Naive thymus-derived CD8-positive, alpha-beta T cell (primary cell): ENCODE measurements at places on chromosomes 5 and 9. TPM values are rescaled to one million over a fixed set of nuclear protein-coding genes. Genes with fewer than 3 reads are reported as not detected.

DNA sequence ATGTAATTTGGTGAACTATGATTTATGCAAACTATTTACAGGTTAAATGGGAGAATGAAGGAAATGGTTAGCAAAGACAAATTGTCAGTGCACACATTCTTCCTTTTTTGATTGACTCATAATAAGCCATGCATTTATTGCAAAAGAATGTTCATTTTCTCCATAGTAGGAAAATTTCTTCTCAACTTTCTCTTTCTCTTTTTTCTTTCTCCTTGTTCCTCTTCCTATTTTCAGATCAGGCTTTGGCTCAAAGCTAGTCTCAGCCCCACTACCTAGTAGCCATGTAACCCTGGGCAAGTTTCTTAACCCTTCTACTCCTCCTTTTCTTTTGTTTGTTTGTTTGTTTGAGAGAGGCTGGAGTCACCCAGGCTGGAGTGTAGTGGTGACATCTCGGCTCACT is 156.6 kb downstream of the PIK3R1 start:
- no peak for DNase-seq

DNA sequence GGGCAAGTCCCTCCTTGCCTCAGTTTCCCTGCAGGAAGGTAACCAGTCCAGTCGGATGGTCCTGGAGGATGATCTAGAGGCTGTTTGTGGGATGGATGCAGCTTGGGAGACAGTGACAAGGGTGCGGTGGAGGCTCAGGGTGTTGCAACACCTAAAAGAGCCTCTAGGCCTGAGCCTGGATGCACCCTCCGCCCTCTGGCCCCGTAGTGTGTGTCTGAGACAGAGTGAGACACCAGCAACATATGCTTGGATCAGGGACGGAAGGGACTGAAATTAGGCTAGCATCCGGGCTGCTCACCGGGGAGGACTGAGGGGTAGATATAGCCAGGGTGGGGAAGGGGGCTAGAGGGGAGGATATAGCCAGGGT is 1.1 kb downstream of the CRAT start:
- DNase-seq = no peak

DNA sequence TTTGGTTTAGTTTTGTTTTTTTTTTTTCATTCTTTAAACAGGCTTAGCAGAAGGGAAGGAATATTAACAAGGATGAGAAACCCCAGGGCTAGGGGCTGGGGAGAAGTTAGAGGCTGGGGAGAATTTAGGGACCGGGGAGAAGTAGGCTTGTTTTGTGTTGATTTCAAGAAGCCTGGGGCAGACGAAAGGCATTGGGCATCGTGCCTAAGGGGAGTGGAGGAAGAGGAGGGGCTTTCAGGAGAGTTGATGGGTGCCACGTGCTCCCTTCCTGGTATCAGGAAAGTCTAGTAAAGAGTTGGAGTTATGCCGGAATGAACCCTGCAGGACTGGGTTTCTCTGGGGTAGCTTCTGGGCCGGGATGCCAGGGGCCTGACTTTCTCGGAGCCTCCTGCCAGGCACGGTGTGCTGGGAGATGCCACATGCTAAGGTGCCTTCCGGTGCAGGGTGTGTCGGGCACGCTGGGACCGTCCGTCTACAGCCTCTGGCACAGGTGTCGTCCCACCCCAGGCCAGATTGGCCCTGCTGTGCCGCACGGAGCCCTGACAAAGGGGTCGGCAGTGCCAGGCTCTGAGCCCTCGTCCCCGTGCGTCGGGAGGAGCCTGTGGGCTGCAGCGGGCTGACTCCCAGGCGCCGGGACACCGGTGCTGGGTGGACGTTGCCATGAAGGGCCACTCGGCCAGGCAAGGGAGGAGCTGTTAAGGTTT is 159.9 kb downstream of the OLFM1 start:
- no peak for DNase-seq

The S100Z gene
- total RNA-seq = not detected

The PDZD2 gene
- 1.4 TPM for total RNA-seq

GRCh38 chr5:160363660-160364395 is 6.6 kb downstream of the C1QTNF2 start:
- no peak for DNase-seq

GRCh38 chr9:27659001-27659400 is 85.7 kb upstream of the C9orf72 start:
- DNase-seq = no peak
